Fibroblast of skin of scalp (primary cell): ENCODE measurements at places on chromosomes 16 and 17.

GRCh38 chr17:57542510-57542909 is 202.6 kb downstream of the CCDC182 start:
- no peak for DNase-seq

DNA sequence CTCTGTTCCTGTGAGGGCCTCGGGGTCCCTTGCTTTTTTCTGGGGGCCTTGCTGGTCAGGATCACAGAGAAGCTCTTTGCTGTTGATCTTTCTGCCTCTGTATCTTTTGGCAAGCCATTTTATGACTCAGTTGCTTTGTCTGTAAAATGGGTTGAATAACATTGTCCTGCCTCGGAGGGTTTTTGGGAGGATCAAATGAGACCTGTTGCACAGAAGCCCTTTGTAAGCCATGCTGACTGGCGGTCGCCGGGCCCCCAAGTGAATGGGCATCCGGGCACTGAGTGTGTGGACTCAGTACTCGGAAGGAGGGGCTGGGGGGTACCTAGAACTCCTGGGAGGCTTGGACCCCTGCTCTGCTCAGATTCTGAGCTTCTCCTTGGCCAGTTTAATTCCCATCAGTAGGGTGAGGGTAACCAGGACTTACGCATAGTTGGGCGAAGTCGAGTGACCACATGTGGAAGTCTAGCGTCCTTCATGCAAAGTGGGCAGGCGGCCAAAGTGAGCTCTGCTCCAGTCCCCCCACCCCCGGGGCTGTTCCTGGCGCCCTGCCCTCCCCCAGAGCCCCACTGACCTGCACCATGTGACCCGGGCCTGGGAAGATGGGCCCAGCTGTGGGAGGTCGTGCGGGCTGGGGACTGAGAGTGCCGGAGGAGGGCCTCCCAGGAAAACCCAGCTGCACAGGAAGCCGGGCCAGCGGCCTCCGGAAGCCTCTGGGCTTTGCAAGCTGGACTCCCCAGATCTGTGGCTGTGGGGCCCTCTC is 284.0 kb downstream of the SEC14L1 start:
- peak; percentile 85 for DNase-seq

DNA sequence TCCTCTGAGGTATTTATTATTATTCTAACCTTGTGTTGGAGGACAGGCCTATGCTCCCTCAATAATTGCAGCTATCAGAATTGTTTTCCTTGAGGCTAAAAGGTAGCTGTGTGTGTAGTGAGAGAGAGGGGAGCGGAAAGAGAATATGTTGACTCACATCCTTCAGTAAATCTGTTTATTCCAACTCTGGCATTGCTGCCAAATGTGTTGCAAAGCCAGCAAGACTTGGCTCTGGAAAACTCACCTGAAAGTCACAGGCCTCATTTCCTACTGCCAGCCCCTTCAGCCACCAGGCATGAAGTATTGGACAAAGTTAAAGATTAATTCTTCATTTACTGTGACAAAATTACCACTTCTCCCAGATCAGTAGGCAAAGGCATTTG is 9.6 kb downstream of the CA10 start:
- no peak for DNase-seq

DNA sequence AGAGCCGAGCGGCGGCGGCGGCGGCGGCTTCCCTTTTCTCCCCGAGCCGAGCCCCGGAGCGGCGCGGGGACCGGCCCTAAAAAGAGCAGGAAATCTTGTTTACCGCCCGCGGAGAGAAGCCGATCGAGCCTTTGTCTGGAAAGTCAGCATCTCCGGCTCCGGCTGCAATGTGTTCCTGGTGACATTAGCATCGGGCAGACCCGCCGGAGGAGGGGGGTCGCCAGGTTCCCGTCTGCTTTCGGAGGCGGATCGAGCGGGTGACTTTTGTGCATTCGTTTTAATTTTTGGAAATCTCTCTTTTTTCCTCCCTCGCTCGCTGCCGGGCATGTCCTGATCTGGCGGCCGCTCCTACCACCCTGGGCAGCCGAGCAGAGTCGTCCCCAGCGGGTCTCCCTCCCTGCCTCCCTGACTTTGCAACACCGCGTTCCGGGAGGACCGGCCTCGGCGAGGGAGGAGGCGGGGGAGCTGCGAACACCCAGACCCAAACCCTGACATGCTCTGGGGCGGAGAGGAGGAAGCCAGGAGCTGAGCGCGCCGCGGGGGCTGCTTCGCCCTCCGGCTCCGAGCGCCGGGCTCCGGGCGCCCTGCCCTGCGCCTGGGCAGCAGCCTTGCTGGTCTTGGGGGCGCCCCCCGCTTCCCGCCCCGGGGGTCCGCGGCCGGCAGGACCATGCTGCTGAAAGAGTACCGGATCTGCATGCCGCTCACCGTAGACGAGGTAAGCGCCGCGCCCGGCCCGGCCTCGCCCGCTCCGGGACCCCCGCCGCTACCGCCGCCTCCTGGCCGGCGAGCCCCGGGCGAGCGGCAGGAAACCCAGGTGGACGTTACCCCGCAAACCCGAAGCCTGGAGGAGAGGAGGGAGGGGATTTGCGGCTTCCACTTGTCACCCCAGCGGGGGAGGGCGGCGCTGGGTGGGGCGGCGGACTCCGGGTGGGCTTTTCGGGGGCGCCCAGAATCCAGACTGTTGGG is 690 bp downstream of the PITPNC1 start:
- DNase-seq = peak; percentile 31

- DNase-seq = peak; percentile 39
These were observed 32.2 kb downstream of the HS3ST3A1 start for GRCh38 chr17:13569398-13570123.

GRCh38 chr17:65925606-65926307 is 266.2 kb downstream of the CEP112 start:
- DNase-seq = peak; percentile 63

DNA sequence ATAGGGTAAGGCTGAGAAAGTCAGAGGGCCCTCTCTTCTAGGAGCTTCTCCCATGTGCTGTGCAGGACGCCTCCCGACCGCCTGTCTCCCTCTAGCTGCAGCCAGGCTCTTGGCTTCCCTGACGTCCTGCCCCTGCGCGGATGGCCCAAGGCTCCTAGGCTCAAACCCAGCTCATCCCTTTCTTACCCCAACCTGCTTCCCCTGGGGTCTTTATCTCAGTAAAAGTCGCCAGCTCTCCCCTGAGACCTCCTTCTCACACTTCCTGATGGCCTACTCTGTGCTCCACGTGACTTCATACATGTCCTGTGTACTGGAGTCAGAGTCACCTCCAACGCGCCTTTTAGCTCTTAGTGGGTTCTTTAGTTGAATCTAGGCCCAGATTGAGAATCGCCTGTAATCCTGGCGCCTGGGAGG is 1.1 kb upstream of the ZNF747 start:
- DNase-seq = peak; percentile 75

DNA sequence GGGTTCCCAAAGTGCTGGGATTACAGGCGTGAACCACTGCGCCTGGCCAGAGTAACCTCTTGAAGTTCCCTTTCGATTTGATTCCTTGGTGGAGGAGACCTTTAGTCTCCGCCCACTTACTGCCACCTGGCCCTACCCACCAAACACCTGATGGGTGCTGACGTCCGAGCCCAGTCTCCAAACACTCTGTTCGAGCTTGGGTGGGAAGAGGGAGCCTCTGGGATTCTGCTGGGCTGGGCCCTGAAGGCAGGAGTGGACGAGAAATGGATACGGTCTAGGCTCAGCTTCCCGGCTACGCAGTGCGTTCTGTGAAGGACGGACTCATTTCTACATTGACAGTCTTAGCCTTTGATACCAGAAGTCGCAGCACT is 870 bp upstream of the ITGA3 start:
- DNase-seq = no peak

DNA sequence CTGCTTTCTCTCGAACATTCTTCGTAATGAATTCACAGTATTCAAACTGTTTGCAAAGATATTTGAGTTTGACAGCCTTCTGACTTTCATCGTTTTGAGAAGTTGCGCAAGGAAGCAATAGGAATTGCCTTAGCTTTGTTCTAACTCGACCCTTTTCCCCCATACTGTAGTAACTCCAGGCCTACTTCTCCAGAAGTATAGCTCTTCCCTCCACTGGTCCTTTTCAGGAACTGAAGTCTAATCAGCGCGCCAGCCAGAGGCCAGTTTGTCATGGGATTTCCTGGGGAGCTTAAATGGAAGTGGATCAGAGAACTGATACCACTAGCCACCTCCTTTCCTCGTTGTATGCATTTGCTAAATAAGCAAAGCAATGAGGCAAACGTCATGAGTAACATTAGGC is 27.9 kb downstream of the CDR2 start:
- no peak for DNase-seq

GRCh38 chr16:56684926-56685590 is 2.8 kb downstream of the MT1X start:
- no peak for DNase-seq
